Glutamatergic neuron (in vitro differentiated cells): ENCODE measurements at places on chromosomes 7 and 10.

DNA sequence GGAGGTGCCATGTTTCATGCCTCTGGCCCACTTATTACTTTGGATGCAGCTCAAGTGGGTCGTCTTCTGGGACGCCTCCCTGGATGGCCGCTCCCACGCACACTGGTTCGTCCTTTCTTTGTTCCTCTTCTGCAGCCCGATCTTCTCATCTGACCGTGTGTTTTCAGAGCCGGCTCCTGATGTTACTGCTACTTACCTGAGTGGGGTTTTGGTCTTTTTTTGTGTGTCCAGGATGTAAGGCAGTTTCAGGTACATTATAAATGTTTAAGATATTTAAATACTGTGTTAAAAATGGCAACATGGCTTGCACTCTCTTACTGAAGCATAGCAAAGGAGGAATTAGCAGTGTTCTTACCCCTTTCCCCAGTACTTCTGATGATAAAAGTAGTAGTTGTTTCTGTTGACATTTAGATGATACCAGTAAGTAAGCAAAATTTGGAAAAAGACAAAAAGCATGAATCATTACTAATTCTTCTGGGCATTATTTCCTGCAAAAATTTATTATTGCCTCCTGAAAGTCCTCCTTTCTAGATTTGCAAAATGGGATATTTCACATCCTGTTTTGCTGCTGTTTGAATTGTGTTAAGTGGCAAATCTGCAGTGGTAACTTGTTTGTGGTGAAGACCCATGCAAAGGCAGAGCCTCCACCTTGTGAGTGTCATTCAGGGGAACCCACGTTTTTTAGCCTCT, 59.4 kb downstream of the SHH start:
- no peak for DNase-seq

GRCh38 chr7:50477640-50478039, 27.5 kb upstream of the FIGNL1 start:
- DNase-seq: no peak

GRCh38 chr7:14418633-14419032, 429.2 kb upstream of the ETV1 start:
- DNase-seq: no peak

- DNase-seq: no peak
Observed at GRCh38 chr7:65820287-65820950, 52.5 kb upstream of the VKORC1L1 start.

GRCh38 chr10:102701272-102701671, 12.9 kb downstream of the ARL3 start:
- no peak for DNase-seq

DNA sequence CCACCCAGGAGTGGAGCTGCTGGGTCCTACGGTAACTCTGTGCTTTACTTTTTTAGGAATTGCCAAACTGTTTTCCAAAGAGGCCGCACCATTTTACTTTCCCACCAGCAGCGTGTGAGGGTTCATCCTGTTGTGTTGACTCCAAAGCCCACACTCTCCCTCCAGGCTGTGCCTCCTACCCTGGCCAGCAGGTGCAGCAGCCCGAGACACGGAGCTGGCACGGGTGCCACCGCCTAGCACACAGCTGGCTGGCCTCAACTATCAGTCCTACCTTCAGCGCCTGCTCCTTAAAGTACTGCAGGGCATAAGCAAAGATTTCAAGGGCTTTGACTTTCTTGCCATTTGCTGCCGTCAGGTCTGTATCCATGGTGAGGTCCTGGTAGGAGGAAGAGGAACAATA, 44.0 kb downstream of the HSPA12A start:
- no peak for DNase-seq

DNA sequence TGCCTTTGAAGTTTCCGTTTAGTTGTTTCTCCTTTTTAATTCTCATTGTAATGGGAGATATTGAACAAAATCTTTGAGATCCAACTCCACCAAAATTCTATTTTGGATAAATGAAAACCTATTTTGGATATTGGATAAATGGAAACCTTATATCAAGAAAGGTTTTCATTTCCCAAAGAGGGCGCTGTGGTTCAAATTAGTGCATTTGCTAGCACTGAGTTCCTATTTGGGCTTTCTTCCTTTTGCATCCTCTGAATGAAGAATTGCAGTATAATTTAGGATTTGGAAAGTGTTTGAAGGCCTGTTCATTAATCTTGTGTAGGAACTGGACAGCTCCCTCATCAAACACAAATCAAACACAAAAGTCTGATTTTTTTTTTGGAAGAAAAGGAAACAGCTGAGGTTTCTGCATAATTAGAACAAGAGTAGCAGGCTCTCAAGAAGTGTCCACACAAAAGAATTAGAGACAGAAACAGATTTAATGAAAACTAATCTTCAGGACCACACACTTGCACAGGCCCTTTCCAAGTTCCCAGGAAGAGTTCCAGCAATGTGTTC, 80.8 kb upstream of the KLF14 start:
- DNase-seq: no peak

- no peak for DNase-seq
Observed at GRCh38 chr10:130579913-130580312, 443.7 kb downstream of the GLRX3 start.

DNA sequence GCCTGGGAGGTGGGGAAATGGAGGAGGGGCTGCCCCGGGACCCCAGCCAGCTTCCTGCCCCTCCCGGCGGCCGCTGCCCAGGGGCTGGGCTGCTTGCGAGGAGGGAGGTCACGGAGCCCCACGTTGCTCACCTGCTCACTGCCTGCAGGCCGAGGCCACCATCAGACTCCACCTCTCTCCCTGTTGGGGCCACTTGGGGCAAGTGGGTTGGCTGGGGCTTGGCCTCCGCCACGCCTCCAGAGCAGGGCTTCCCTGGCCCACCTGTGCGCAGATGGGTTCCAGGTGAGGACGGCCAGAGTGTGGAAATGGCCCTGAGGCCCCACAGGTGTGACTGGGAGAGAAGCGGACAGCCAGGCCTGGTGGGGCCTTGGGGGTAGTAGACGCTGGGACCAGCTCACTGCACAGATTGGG, 82.8 kb upstream of the DIP2C start:
- no peak for DNase-seq

- no peak for DNase-seq
Observed at GRCh38 chr7:151964951-151965350, 8.7 kb downstream of the GALNTL5 start.
